ENCODE measurements at places on chromosomes 5 and 9.

GRCh38 chr5:83517072-83517687 lies 45.6 kb downstream of the VCAN start:
- no peak for DNase-seq

DNA sequence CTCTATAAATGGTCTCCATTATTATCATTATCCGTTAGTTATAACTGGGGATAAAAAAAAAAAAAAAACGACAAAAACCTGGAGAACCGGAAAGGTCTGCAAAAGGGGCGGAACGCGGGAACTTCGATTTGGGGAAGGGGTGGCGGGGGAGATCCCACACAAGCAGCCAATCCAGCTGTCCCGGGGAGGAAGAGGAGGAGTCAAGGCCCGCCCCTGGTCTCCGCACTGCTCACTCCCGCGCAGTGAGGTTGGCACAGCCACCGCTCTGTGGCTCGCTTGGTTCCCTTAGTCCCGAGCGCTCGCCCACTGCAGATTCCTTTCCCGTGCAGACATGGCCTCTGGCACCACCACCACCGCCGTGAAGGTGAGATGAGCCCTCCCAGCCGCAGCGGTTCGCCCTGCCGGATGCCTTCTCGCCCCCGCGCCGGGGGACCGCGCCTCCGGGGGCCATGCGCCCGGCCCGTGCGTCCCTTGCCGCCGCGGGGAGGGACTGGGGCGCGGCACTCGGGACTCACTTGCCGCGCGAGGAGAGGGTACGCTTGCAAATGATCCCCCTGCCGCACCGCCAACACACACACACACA lies at the start of gene MTAP:
Gene MTAP, plus strand, starts transcription at position 219 of the 583 bp plus-strand sequence. Its CDS starts 113 bp downstream, at position 332.
- peak; percentile 86 for DNase-seq

GRCh38 chr5:159310511-159310910 lies 19.8 kb downstream of the IL12B start:
- DNase-seq, result peak; percentile 36

DNA sequence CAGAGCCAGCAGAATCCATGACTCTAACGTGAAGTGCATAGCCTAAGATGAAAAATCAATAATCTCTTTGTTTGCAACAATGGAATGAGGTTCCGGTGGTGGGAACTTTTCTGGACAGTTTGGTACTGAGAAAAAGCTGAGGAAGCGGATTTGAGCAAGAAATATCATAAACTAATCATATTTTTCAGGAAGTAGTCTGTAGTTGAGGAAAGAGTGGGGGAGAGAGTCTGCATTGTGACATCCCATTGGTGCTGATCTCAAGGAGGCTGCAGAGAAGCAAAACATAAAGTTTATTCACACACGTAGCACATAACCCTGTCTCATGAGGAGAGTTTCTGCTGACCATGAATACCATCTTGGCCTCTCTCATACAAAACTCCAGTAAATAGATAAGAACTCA lies 15.8 kb upstream of the FCHO2 start:
- DNase-seq, result no peak

DNA sequence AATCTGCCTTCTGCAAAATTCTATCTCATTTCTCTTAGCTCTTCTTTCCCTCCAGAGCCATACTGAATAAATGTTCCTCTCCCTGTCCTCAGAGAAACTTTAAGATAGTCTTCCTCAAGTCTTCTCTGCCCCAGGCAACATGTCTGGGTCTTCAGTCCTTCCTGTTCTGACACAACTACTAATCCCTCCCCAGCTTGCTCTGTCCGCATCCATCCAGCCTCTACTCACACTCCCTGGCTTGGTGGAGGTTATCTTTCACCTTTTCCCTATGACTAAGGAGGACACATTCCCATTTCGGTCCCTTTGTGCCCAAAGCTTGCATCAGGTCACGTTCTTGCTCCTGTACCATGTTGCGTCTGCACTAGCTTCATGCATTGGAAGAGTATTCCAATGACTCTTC lies 143.3 kb downstream of the TTLL11 start:
- DNase-seq, result no peak

GRCh38 chr9:93976973-93977372 lies 21.8 kb upstream of the BARX1 start:
- no peak for DNase-seq

DNA sequence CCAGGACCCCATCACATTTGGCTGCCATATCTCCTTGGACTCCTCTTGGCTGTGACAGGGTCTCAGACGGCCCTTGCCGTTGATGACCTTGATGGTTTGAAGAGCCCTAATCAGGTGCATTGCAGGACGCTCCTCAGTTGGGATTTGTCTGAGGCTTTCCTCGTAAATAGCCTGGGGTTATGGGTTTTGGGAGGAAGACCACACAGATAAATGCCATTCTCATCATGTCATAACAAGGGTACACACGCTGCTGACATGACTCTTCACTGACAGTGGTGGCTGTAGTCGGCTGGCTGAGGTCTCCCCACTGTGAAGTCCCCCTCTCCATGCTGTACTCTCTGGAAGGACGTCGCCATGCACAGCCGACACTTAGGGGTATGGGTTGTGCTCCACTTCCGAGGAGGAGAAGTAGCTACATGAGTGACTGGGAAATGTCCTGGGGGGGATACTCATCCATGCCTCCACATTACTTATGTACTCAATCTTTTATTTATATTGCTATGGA lies 42.9 kb upstream of the SPTLC1 start:
- DNase-seq, result no peak

- no peak for DNase-seq
Observed at GRCh38 chr5:10315201-10315600, 7.5 kb upstream of the CMBL start.

DNA sequence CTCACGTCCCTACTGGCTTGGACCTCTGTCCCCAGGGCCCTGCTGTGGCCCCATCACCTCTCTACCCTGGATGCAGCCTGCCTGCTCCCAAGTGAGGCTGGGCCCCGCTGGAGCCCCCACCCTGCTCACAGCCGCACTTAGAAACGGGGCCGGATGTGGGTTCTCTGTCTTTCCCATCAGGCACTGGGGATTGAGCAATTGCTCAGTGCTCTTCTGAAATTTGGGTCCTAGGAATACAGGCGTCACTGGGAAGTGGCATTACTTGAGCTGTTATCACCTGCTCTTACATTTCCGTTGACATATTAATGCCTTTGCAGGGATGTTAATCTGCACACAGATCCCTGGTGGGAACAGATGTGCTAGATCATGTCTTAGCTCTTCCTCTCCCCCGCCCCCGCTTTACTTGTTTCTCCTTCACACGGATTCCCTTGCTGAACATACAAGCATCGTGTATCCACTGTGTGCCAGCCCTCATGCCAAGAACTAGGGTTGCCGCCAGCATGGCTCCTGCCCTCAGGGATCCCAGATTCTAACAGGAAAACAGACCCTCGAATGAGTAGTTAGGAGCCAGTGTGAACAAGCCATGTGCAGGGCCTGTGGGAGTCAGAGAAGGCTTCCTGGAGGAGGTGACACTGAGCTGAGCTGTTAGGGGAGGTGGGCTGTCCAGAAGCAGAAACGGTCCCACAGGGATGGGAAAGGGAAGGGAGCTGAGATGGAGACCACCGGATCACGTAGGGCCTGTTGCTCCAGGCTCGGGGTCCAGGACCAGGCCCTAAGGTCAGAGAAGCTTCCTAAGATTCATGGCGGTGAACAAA lies 65.1 kb downstream of the NEK6 start:
- DNase-seq, result no peak

GRCh38 chr5:164012371-164012770 lies 507.0 kb downstream of the MAT2B start:
- no peak for DNase-seq

DNA sequence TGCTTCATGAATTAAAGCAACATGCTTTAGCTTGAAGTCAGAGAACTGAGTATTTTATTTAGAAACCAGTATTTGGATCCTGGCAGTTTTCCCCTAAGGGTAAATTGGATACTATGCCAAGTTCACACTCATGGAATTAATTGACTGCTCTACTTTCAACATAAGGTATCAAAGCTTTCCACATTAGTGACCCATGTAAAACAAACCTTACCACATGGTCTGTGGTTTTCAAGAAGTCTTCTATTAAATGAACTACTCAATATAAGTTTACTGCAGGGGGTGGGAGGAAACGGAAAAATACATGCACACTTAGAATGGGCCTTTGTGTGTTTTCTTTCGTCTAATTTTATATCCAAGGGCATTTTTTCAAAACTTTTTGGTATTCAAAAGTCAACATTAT lies 232.0 kb upstream of the FBXL7 start:
- DNase-seq, result no peak

GRCh38 chr5:107958861-107959260 lies 288.1 kb upstream of the EFNA5 start:
- no peak for DNase-seq

DNA sequence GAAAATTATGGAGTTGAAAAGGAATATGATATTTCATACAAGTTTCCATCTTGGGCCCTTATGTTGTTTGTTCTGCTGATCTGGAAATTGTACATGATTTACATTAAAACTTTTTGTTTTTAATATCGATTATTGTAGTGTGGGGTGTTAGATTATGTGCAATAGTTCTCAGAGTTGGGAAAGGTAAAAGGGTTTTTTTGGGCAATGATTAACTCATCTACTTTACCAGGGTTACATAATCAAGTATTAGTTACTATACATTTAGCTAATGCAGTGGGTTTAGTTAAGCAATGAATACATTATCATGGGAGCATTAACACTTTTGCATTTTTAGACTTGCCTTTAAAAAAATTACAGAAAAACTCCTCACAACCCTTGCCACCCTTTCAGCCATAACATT lies 134.0 kb downstream of the ZSWIM6 start:
- no peak for DNase-seq

GRCh38 chr9:133394687-133395271 lies 18.6 kb downstream of the STKLD1 start:
- DNase-seq, result no peak
